ENCODE measurements at places on chromosomes 3 and 15.

- DNase-seq, result no peak
These were observed 156.2 kb downstream of the NLGN1 start for GRCh38 chr3:173553635-173554280.

DNA sequence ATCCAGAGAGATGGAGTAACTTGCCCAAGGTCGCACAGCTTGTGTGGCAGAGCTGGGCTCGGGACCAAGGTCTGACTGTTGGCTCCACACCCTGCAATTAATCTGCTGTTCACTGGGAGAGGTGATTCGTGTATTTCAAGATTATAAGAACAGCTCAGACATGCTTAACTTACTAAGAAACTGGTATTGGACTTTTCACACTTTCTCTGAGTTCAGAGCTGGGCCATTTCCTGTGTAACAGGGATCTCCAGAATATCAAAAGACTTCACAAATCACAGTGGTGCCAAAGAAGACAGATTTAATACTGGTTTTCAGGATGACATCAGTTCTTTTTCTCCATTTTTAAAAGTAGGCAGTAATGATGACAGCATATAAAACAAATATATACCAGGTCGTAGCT lies 156.8 kb upstream of the UBE2E1 start:
- DNase-seq, result no peak

DNA sequence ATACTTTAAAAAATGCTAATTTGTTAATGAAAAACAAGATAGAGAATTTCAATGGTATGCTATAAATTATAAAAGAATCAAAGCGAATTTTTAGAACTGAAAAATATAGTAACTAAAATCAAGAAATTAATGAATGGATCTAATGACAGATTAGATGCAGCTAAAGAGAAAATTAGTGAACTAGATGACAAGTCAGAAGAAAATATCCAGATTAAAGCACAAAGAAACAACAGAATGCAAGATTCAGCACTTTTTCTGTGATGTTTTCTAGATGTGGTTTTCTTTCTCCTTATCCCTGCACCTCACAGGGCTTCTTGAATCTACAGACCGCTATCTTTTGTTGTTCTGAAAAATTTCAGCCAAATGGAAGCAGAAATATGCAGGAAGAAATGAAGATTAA lies 54.4 kb downstream of the INO80 start:
- DNase-seq, result no peak

- peak; percentile 60 for DNase-seq
These were observed 70.5 kb upstream of the ATP10A start for GRCh38 chr15:25933456-25934158.

DNA sequence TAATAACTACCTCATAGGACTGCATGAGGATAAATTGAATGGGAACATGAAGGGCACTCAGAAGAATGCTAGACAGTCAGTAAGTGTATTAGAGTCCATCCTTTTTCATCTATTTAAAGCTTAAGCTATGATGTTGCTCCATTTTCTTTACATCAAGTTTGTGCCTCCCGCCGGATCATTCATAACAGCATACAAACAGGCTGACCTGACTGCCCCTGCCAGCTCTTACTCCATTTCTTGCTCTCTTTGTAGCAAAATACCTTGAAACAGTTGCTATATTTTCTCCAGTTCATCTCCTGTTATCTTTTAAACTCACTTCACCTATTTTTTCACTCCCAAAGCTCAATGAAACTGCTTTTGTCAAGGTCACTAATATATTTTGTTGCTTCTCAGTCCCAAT lies 315.6 kb upstream of the ALCAM start:
- no peak for DNase-seq

- DNase-seq, result no peak
These were observed 47.7 kb upstream of the GYG1 start for GRCh38 chr3:148943506-148944205.

- DNase-seq, result no peak
These were observed 152.4 kb downstream of the LEKR1 start for GRCh38 chr3:156978481-156978961.

DNA sequence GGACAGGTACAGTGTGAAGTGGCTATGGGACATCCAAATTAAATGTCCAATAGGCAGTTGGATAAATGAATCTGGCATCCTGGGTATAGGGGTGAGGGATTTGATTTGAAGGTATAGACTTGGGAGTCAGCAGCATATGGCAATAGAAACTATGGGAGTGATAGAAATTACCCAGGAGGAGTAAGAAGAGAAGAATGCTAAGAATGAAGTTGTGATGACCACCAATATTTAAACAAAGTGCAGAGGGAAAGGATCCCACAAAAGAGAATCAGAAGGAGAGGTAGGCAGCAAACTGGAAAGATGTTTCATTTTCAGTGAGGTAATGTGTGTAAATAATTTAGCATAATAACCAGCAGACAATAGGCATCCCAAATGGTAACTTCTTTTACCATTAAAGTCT lies 13.8 kb upstream of the MSL2 start:
- DNase-seq, result no peak

Measured in activated naive CD8-positive, alpha-beta T cell treated with anti-CD3 and anti-CD28 coated beads for 36 hours (primary cell).